ENCODE measurements at places on chromosomes 4 and X.

- DNase-seq: no peak
Observed at GRCh38 chr4:82553020-82553419, 8.8 kb downstream of the TMEM150C start.

DNA sequence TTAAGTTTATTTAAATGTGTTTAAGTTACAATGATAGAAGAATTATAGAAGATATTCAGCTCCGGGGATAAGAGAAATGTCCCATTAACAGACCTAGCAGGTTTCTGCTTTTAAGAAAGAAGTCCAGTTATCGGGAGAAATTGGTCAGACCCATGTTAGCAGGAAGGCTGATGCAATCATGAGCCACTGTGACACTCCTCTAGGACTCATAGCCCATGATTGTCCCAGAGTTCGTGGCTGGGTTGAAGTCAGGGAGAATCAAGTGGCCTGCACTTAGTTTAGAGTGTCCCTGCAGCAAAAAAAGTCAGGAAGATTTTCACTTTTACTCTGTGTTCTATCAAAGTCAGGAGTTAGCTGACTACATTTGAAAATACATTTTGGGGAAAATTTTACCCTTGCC, 72.0 kb downstream of the TMEM144 start:
- no peak for DNase-seq

- no peak for DNase-seq
Observed at GRCh38 chr4:14345356-14345775, 656.9 kb upstream of the CPEB2 start.

DNA sequence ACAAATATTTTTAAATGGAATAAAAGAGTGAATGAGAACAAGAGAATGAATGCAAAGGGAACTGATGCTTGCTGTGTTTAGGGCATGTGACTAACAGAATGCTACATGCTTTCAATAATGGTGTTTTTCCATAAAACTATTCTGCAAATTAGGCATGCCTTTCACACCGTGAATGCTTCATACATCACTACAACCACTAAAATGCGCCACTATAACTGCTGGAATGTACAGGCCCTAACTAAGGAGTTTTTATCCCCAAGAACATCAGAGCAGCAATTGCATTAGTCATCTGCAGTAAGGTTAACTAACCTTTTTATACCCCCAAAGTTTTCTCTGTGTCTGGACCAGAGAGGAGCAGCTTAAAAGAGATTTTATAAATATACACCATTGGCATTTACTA, 190.4 kb downstream of the ARAP2 start:
- DNase-seq: no peak

DNA sequence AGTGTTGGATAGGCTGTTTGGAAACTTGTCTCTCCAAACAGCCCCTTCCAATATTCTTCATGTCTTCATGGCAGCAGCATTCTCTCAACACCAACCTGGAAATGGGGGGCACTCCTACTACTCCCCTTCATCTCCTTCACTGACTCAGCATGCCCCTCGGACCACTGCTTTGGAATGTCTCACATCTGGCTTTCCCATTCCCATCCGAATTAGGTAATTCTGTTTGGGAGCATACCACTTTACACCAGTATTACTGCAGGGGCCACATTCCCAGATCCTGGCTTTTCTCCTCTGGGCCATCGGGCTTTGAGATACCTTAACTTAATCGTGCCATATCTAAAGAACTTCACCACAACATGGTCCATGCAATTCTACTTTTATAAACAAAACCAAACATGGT, 100.8 kb downstream of the MAML3 start:
- no peak for DNase-seq

GRCh38 chr4:167986044-167986443, 106.3 kb upstream of the ANXA10 start:
- DNase-seq: no peak

DNA sequence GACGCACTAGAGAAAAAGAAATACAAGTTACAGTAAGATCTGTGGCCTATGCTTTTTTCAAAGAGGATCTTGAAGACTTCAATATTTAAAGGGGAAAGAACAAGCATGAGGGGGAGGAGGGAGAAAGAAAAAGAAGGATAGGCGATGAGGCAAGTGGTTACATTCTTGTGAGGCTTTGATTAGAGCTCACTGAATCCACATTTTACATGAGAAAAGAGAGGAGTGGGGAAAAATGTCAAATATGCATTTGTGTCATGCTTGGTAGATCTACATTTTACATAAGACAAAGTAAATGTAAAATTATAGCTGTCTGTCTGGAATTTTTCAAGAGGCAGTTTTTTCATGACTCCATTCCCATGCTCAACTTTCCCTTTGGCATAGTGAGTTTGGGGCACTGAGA, 965.9 kb downstream of the FSTL5 start:
- DNase-seq: no peak

- DNase-seq: no peak
Observed at GRCh38 chrX:41984628-41985027, 61.3 kb upstream of the CASK start.

DNA sequence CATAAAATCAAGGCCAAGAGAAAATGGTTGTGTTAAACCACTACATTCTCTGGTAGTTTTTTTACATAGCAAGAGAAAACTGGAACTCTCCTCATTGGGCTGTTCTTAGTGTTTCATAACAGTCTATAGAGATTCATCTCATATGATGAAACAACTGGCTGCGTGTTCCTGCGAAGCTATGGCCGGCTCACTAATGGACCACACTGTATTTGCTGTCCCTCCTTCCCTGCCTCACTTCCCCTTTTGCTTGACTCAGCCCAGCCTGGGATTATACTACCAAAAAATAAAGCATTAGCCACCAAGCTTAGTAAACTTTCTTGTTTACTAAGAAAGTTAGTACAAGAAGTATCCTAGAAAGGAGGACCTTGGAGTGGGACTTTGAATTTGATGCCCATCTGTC, 31.6 kb upstream of the LSM6 start:
- DNase-seq: peak; percentile 50

DNA sequence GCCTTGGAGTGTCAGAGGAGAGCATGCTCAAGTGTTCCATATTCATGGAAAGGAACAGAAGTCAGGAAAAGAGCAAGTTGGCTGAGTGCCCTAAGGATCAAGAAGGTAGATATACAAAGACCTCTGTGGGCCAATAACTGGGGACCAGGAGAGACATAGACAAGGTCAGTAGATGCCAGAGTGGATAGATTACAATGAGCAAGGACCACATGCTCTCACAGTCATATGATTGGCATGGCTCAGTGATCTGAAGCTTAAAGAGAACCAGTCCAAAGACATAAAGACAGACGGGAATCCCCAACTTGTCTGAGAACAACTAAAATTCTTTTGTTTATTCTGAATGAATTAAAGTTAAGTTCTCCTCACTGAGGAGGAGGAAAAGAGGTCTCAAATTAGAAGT, 289.7 kb downstream of the HS3ST1 start:
- DNase-seq: no peak

DNA sequence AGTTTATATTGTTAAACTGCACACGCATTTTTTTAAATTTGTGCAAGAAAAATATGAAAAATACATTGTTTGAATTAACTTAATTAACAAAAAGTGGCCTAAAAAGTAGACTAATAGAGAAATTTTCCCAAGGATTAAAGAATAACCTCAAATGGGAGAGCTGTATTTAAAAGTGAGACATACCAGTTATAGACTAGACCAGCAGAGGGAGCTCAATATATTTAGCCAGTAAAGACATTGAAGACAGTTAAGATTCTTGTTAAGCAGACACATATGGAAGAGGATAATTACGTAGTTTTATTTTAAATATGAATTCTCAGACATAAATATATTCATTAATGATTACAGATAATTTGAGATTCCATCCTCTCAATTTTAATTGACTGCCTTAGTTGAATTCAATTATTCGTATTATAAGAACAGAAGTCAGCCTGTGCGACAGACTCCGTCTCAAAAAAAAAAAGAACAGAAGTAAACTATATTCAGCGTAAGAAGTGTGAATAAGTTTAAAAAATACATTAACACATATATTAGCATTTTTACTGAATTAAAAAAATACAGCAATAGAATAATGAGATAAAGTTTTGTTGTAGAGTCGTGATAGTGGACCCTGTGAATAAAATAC, 64.8 kb downstream of the GLRA3 start:
- DNase-seq: peak; percentile 46

DNA sequence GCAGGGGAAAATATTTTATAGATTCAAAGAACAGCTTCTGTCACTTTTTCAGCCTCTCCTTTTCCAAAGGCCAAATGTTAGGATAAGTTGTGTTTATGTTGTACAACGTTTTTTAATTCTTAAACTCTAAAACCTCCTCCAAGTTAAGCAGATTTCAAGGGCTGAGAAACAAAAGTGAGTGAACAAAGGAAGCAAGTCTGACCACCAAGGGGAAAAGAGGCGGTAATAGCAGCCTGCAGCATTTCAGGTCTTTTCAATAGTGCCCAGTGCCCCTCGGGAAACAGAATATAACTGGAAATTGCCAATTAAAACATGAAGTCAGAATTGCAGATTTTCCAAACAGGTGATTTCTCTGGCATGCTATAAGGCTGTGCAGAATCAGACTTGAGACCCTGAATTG, 510.0 kb upstream of the HTR2C start:
- DNase-seq: no peak

DNA sequence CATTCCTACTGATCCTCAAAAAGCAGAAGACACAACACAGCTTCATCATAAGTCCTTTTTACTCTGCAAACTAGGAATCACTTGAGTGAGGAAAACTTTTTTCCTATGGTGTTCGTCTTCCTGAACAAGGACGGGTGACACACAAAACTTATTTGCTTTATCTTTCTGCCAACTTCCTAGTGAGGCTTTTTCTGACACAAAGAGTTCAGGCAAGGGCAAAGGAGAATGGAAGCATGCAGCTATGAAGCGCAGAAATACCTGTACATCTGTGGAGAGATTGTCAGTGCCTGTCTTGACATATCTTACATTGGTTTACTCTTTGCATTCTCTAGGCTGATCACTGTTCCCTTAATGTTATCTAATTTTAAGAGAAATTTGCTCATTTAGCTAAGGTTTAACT, 548.0 kb upstream of the IGFBP7 start:
- no peak for DNase-seq

DNA sequence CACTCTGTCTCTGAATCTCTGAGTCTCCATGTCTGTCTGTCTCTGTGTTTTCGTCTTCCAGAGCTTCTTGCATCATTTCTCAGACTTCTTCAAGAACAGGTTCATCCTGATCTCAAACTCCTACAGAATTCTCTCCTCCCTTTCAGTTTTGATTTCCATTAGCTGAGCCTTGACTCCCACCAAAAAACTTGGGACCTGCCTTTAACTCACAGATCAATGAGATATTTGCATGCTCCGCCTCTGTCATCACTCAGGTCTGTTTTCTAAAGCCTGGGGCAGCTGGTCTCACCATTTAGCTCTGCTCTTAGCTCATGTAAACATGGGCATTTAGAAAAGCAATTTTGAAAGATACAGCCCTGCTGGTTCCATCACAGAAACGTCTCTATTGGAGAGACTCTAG, 8.6 kb downstream of the DAPP1 start:
- DNase-seq: no peak

GRCh38 chr4:28082686-28083390, 1222.2 kb downstream of the STIM2 start:
- no peak for DNase-seq

GRCh38 chr4:186765673-186766546, 42.3 kb upstream of the FAT1 start:
- DNase-seq: no peak

All from NB4 (cell line).